ENCODE measurements at places on chromosomes 6 and 20.

DNA sequence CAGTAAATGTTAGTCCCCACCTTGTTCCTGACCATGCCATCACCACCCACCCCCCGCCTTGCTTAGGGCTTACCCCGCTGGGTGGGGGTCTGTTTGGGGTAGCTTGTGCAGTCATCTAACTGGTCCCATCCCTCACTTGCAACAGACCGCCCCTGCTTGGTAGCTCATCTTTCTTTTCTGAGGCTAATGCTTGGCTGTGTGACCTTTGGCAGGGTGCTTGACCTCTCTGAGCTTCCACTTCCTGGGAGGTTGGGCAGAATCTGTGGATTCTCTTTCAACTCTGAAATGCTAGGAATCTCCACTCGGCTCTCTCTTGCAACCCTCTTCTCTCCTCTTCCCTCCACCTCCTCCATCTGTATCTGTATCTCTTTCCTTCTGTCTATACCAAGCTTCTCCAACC, 70.4 kb downstream of the SLC2A10 start:
- DNase-seq = no peak

DNA sequence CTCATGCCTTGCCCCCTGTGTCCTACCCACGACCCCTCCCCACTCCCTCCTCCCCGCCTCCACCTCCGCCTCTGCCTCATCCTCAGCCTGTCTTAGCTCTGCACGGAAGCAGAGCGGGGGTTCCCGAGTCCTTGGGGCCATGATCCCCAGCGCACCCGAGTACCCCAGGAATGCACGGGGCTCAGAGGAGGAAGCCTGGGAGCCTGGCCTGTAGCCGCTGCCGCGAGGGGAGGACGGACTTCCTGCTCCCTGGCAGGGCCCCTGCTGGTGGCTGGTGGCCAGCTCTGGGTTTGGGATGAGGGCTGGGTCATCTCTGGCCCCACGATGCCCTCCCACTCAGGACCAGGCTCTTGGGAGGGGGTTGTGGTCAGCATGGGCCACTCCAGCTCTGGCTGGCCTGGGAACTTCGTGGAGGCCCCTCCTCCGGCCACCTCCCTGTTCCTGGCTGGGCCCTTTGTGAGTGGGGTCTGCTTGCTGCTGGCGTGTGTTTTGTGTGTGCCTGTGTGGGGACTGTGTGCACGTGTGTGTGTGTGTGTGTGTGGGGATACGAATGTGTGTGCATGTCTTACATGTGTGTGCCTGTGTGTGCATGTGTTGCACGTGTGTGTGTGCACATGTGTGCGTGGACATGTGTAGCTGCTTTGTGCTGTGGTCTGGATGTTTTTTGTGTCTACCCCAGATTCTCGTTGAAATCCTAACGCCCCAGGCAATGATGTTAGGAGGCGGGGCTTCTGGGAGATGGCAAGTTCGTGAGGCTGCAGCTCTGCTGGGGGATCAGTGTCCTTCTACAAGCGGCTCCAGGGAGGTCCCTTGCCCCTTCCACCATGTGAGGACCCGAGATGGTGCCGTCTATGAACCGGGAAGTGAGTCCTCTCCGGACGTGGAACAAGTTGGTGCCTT, 1.3 kb upstream of the RBBP8NL start:
- no peak for DNase-seq

GRCh38 chr6:5004373-5005037, 668 bp upstream of the RPP40 start:
- no peak for DNase-seq

DNA sequence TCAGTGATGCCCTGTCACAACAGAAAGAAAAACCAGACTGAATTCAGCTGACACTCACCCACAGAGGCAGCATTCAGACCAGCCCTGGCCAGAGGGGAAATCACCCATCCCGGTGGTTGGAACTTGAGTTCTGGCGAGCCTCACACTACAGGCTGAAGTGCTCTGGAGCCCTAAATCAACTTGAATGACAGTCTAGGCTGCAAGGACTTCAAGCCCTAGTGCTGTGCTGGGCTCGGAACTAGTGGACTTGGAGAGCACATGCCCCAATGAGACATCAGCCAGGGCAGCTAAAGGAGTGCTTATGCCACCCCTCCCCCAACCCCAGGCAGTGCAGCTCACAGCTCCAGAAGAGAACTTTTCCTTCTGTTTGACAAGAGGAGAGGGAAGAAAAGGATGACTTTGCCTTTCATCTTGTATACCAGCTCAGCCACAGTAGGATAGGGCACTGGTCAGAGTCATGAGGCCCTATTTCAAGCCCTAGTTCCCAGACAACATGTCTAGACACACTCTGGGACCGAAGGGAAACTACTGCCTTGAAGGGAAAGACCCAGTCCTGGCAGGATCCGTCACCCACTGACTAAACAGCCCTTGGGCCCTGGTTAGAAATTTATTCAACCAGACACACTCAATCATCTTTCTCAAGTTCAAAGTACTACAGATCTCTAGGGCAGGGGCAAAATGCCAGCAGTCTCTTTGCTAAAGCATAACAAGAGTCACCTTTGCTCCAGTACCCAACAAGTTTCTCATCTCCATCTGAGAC, 43.2 kb upstream of the PNRC1 start:
- DNase-seq = no peak

DNA sequence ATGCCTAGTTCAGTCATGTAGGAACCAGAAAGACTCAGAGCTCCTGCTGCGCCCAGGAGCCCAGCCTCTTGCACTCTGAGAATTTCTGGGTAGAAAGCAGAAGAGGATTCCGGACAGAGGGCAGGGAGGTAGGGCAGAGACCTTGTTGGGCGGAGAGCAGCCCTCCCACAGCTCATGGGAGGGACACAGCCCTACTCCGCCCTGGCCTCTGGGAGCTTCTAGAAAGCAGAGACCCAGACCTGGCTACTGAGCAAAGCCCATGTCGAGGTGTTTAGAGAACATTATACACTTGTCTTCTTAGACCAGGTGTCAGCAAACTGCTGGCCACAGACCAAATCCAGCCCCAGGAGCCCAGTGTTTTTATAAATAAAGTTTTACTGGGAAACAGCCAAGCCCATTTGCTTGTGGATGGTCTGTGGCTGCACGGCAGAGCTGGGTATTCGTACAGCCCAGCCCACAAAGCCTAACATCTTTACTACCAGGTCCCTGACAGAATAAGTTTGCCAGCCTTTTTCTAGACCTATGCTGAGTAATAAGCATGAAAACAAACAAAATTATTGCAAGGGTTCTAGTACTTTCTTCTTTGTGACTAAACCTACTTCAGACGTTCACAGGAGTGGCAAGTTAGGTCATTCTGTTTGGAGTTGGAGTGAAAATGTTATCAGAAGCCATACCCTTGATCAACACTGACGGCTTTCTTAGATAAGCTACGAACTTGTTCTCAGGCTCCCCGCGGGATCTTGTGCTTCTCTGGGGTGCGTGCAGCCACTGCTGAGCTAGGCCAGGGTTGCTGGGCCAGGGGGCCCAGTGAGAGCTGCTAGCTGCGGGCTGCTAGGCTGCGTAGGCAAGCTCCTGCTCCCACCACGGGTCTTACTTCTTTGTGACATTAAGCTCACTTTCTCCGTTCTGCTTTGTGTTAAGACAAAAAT, 235.1 kb upstream of the FOXQ1 start:
- no peak for DNase-seq

DNA sequence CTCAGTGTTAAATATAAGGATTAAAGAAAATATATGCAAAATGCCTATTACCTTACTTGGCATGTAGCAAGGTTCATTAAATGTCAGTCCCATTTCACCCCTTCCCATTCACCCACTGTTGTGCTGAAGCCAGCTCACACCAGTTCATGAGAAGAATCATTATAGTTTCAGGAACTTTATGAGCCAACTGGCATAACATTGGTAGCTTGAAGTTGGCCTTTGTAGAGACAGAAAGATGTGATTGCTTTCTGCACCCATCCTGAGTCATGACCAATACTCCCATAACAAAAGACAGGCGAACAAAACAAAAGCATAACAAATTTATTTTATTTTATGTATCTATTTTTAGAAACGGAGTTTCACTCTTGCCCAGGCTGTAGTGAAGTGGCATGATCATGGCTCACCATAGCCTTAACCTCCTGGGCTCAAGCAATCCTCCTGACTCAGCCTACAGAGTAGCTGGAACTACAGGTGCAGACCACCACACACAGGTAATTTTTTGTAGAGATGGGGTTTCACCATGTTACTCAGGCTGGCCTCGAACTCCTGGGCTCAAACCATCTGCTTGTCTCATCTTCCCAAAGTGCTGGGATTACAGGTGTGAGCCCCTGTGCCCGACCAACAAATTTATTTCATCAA, 17.6 kb upstream of the IER3 start:
- DNase-seq = no peak

GRCh38 chr6:137246791-137247202, 27.6 kb upstream of the IFNGR1 start:
- DNase-seq = no peak

DNA sequence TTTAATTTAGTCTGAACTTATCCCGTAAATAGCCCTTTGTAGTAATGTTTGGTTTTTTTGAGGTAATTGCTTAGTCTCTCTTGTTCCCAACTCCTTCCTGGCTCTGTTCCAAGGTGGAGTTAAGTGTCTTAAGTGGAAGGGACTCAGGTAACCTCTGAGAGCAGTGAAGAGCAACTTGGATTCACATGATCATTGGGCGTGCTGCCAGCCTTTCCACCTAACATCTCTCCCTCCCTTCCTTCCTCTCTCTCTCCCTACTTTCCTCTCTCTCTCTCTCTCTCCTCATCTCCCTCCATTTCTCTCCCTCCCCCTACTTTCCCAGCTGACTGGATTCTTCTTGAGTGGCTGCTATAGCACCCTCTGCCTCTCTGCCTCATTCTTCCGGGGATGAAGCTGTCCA, 232.9 kb upstream of the SASH1 start:
- DNase-seq = peak; percentile 11

DNA sequence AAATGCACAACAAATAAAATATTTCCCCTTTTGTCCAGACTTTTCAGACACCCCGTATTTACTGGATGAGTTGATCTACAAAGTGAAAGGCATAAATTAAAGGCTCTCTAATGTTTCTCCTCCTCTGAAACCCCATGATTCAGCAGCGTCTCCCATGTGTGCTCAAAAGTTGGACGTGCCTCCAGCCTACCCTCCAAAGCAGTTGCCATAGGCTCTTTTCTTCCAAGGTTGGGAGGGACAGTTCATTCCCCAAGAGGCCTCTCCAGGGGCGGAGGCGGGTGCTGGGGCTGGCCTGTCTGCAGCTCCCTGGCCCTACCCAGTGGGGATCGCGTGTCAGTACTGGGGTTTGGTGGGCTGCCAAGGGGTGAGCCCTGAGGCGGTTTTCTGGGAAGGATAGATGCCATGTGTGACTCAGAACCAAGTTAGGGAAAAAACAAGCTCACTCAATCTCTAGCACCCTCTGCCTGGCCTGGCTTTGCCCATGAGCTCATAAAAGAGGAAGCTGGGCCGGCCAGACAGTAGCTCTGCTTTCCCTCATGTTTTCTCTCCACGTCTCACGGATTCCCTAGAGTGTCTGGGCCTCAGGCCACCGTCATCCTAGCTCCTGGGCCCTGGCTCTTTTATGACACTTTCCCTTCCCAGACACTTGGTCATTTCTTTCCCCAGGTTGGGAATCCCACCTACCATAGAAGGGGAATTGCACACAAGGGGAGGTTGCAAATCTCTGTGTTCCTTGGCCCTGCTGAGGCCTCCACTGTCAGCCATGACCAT, 8.0 kb upstream of the IER3 start:
- DNase-seq = no peak

DNA sequence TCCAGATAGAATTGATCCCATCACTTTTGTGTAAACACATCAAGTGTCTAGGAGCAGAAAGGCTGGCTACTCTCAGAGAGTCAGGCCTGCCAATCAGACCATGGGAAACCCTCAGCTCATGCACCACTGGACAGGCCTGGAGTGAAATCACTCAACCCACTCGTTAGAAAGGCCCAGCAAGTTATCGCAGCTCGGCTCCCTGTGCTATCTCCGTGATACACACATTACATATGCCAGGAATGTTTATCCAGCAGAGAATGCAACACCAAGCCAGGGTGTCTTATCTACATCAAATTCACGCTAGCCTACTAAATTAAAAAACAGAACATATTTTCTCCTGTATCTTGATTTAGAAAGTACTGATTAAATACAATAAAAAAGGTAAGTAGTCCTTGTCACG, 232.4 kb upstream of the FOXQ1 start:
- no peak for DNase-seq

GRCh38 chr20:6057691-6058090, 3.8 kb upstream of the LRRN4 start:
- DNase-seq = no peak

DNA sequence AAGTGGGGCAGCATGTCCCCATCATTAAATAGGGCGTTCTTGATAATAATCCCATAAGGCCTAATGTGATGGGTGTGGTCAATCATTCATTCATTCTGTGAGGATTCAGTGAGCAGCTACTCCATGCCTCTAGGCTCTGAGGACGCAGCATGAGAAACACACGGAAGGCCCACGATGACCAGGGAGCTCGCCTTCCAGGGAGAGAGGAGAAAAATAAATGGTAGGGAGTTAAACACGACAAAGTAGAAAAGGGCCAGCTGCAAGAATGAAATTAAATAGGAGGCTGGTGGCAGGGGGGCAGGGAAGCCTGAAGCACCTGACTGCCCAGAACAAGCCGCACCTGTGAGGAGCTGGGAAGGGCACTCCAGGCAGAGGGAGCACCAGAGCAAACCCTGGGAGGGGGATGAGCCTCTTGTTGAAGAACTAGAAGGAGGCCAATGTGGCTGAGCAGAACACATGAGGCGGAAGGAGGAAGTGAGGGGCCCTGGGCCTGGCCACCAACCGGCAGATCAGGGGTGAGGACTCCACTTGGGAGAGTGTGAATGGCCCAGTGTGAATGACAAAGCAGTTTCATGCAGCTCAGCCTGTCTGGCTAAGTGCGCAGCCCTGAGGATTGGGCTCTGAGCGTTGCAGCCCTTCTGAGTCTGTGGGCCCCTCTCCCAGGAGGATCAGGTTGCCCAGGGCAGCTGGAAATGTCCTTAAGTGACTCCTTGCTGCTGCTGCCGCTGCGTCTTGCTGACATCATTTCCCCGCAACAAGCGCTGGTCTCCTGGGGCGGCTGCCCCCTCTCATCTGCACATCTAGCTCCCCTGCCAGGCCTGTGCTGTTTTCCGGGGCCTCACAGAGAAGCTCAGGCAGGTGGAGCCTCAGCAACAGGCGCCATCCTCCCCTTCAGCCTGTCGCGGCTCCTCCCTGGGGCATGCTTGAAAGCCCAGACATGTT, 99.9 kb downstream of the CDH26 start:
- DNase-seq = peak; percentile 85

GRCh38 chr6:147161253-147161973, 42.8 kb upstream of the STXBP5 start:
- no peak for DNase-seq

Measured in WERI-Rb-1 (cell line).